ENCODE measurements at places on chromosomes 5 and 9. TPM values are rescaled to one million over a fixed set of nuclear protein-coding genes. Genes with fewer than 3 reads are reported as not detected.

- no peak for DNase-seq
Measured at GRCh38 chr9:124781967-124782660, 5.2 kb downstream of the OLFML2A start.

GRCh38 chr9:137058521-137059234, 4.8 kb upstream of the ENTPD2 start:
- no peak for DNase-seq

DNA sequence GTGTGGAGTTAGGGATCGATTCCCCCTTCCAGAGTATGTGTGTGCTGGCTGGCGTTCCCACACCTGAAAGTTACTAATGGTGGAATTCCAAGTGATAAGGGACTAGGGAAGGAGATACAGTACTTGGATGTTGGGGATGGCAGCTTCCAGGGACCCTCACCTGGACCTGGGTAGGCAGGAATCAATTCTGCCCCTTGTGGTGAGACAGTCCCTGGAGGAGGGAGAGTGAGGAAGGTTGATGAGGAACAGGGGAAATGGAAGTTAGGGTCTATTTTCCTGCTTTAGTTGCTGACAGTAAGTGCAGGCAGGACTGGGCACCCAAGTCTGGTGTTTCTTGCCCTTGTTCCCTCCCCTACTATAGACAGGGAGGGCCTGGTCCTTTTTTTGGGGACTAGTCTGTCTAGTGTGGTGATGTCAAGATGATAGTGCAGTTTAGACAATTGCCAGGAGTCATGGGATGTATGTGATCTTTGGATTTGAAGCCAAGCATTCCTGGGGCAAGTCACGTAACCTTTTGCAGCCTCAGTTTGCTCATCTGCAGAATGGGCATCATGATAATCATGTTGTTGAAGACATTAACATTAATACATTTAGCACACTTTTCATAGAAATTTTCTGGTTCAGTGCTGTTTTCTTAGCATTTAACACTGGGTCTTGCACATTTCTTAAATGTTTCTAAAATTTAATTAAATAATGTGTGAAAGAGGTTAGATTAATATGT, 51.7 kb downstream of the DAB2IP start:
- DNase-seq, result no peak

DNA sequence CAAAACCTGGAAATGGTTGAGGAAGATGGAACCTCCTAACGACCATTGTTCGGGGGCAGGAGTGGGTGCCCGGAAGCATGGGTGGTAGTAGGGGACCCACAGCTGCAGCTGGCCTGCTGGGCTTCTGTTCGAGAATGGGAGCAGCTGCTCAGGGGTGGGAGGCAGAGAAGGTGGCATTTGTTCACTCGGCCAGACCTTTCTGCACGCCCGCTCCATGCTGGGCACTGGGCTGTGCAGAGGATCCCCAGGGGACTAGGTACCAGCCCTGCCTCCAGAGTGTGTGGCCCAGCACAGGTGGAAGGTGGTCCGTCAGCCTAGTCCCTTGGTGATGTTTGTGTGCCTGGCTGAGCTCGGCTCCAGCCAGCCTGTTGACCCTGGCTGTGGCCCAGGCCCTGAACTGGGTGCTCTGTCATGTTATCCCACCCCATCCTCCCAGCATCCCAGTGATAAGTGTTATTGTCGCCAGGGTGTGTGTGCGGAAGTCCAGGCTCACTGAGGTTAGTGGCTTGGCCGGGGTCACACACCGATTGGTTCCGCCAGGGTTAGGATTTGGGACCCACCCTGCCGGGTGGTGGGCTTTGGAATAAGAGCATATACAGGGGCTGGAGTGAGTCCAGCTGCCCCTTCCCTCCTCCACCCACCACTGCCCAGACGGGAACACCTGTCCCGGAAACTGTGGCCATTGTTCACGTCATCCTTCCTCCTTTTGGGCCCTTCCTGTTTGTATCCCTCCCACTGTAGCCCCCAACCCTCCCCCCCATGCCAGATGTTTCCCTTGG, 4.8 kb downstream of the N4BP3 start:
- peak; percentile 42 for DNase-seq

GRCh38 chr5:170117736-170118135, 12.0 kb downstream of the FOXI1 start:
- no peak for DNase-seq

- DNase-seq, result no peak
Measured at GRCh38 chr9:14153310-14153720, 160.6 kb downstream of the NFIB start.

DNA sequence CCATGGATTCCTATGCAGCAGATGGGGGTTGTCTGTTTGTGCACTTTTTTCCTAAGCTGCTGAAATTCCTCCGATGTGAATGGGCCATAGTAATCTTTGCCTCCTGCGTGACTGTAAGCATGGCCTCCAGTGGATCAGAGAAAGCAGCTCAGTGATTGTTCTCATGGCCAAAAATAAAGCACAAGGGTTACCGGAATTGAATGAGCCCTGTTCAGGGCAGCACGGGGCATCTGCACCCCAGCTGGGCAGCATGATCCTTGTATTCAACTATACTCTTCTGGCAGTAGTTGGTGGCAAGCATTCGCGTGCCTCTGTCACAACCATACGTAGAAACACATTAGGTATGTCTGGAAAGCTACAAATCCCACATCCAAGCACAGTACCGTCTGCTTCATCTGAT, 193.9 kb downstream of the RORB start:
- no peak for DNase-seq

DNA sequence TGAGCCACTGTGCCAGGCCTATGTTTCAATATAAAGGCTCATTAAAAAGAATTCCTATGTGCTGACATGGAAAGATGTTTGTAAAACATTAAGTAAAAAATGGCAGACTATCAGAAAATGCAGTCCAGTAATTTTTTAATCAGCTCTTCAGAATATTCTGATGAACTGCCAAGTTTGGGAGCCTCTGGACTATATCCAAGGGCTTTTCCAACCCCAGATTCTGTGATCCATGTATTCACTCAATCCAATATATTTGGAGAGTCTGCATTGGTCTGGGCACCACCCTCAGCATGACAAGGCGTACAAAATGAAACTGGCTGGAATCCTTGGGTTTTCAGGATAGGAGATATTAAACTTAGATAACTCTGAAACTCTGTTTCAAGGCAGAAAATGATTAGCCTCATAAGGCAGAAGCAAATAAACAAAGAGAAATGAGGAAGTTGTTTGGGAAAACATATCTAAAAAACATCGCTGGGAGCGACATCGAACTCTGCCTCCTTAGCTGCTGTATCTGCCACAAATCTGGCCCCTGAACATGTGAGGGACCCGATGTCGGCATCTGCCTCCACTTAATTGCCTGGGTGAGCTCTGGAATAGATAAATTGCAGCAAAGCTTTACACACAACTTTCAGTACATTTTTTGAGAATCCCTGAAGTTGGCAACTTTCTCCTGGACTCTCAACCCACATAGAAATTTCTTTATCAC, 14.4 kb downstream of the PDE6A start:
- no peak for DNase-seq

- DNase-seq, result no peak
Measured at GRCh38 chr9:110900917-110901316, 137.4 kb downstream of the LPAR1 start.

DNA sequence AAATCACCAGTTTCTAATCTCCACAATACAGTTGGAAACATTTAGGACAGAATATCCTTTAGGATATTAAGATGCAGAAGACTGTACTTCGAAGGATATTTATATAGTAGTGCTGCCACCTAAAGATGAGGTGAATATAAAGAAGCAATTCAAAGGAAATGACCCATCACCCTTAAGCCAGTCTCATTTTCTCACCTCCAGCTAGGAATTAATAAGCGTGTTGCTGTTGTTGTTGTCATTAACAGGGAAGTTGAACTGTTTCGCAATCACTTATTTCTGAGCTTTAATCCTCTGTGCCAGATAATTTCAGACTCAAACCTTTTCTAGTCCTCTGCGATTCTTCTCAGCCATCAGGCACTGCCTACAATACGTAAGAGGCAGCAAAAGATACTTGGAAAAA, 7.8 kb upstream of the PURA start:
- no peak for DNase-seq

DNA sequence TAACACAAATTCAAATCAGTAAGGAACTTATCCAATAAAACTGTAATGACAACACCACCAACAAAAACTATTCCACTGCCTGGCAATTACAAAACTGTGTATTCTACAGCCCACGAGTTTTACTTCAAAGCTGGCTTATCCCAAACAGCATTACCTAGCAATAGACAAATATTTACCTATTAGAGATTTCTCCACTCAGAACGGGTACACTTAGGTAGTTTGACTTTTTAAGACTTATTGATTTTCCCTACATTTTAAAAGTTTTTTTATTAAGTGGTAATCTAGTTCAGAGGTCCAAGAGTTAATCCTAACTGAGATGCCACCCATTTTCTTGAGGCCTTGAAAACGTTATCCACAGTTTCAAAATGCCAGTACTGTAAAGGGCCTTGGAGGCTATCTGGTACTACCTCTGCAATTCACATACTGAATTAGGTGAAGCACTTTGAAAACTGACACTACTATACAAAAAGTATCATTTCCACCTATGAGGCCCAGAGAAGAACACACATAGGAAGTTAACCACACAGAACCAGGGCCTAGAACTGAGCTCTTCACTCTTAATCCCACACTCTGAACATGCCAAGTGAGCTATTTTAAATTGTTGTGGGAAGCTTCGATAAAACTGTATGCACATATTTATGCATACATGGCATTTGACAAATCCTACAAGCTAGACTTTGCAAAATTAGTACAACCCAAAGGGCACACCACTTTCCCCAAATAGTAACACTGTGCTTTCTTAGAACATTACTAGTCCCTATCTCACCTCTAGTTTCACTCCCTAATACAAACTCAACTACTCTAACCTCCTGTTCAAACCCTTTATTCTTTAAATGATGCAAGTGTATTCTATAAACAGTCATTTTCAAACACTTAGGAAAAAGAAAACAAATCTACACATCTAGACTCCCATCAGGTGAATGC, 2.1 kb downstream of the NADK2 start:
- DNase-seq, result no peak

- no peak for DNase-seq
Measured at GRCh38 chr9:32735476-32735875, 47.9 kb upstream of the TMEM215 start.

DNA sequence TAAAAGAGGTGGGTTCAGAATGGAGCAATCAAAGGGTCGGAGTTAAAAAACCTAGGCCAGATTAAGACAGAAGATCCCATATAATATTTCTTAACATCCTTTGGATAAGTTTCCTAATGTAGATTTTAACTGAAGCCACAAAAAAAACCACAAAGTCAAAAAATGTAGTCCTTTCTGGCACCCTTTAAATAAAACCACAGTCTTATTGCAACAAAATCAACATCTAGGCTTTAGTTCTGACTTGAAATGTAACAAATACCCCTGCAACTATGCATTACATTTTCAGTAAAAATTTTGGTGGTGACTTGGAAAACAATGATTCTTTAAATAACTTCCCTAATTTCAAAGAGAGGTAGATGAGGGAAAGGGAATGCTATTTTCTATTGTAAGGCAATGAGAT, 109.2 kb downstream of the PSAT1 start:
- DNase-seq, result no peak

- DNase-seq, result no peak
Measured at GRCh38 chr9:111131211-111131610, 92.9 kb upstream of the LPAR1 start.

DNA sequence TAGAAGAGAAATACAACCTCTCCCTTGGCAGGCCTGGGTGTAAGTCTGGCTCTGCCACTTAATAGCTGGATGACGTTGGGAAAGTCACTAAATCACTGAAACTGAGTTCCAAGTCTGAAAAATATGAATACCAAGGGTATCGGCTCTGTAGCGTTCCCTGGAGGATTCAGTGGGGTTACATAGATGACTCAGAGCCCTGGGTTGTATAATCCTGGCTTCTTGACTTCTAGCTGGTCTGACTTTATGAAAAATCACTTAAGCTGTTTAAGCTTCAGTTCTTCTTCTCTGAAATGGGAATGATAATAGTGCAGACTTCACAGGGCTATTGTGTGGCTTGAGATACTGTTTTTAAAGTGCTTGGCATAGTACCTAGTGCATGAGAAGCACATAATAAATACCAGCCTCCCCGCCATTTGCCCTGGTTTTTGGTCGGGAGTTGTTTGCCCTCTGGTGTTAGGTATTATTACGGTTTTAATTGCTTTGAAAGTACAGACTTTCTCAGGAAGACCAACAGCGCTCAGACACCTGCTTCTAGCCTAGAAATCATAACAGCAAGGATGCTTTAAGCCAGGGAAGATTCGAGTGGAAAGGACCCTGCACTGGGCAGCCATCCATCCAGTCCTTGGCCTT, 43.0 kb downstream of the CYFIP2 start:
- no peak for DNase-seq

GRCh38 chr5:56299212-56299611, 66.1 kb upstream of the ANKRD55 start:
- DNase-seq, result peak; percentile 41

DNA sequence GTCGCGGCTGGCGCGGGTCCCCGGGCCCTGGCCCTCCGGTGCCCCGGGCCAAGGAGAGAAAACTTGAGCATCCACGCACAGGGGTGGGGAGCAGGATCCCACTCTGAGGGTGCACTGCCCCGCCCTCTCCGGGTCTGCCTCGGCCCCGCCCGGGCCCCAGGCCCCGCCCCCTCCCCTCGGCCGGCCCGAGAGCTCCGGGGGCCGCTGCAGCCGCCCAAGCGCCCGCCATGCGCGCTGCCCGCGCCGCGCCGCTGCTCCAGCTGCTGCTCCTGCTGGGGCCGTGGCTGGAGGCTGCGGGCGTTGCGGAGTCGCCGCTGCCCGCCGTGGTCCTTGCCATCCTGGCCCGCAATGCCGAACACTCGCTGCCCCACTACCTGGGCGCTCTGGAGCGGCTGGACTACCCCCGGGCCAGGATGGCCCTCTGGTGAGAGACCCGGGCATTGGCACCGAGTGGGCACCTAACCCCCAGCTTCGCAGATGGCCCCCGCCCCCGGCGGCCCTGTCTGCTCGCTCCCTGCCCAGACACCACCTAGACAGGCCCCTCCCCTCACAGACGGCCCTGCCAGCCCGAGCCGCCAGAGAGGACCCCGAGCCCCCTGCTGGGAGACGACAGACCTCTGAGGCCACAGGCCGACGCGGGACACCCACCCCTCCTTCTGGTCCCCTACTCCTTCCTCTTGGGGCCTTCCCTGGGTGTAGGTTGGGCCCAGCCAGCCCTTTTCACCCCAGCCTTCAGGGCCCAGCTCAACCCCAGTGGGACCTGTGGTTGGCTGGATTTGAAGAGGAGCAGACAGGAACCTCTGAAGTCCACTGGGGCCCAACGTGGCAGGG, at the start of gene CERCAM:
Gene CERCAM (plus strand): TSS at position 207 of the 831 bp plus-strand sequence. CDS start 21 bp downstream, at position 228.
- peak; percentile 80 for DNase-seq

GRCh38 chr9:110897943-110898342, 140.3 kb downstream of the LPAR1 start:
- no peak for DNase-seq

DNA sequence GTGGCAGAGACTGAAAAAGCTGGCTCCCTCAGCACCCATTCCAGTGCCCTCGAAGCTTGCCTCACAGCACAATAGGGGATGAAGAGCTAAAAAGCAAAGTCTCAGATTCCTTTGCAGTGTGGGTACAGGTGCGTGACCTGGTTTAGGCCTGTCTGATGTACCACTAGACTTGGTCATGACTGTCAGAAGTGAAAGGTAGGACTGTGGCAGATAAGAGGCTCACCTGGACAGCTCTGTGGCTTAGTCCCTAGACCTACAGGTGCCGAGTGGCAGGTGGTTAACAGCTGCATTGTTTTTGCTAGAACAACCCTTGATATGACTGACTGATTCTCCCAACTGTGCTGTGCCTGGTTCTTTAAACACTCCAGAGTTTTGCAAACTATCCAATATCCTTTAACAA, 14.7 kb upstream of the SFXN1 start:
- DNase-seq, result no peak

GRCh38 chr5:119055294-119055693, 15.6 kb upstream of the DMXL1 start:
- no peak for DNase-seq

PCDHAC1 gene
- total RNA-seq, result 0.10 TPM

PPIP5K2 gene
- 76.5 TPM for total RNA-seq

CCNJL gene
- 9.1 TPM for total RNA-seq

ZDHHC11B gene
- total RNA-seq, result 20.0 TPM

TAF11L10 gene
- total RNA-seq, result not detected
